ENCODE measurements at places on chromosomes 1 and 21. TPM values are rescaled to one million over a fixed set of nuclear protein-coding genes. Genes with fewer than 3 reads are reported as not detected.

- no peak overlapping the region for H3K4me3 ChIP-seq
- H3K27me3 ChIP-seq: peaks cover 2% of the 10 kb centered on the region
- no peak overlapping the region for H3K27ac ChIP-seq
- no peak for DNase-seq
- H3K36me3 ChIP-seq: no peaks in the 10 kb centered on the region
- H3K4me1 ChIP-seq: peaks cover 29% of the 10 kb centered on the region
These were observed 4.8 kb upstream of the HES5 start for GRCh38 chr1:2534687-2535441.

GRCh38 chr1:211625040-211625439, 46.1 kb upstream of the SLC30A1 start:
- no peak overlapping the region for H3K27ac ChIP-seq
- H3K27me3 ChIP-seq: no peaks in the 10 kb centered on the region
- peak; percentile 25 for DNase-seq
- no peaks in the 10 kb centered on the region for H3K36me3 ChIP-seq

GRCh38 chr1:22044690-22045420, 7.7 kb upstream of the CDC42 start:
- no peak for DNase-seq
- H3K36me3 ChIP-seq: no peaks in the 10 kb centered on the region
- peaks cover 4% of the 10 kb centered on the region for H3K4me1 ChIP-seq

DNA sequence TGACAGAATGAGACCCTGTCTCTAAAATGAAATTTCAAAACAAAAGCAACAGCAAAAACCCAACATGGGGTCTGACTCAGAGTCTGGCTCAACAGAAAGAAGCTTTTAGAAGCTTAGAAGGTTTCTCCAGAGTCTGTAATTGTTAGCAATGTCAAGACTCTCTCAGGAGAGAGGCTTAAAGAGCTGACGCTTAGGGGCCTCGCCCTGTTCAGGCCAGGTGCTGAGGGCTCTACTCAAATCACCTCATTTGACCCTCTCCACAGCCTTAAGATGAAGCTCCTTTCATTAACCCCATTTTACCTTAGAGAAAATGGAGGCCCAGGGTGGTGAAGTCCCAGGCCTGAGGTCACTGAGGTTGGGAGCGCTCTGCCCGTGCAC, 5.3 kb upstream of the KIF17 start:
- no peak for DNase-seq
- no peak overlapping the region for H3K27ac ChIP-seq
- H3K36me3 ChIP-seq: no peaks in the 10 kb centered on the region
- no peaks in the 10 kb centered on the region for H3K27me3 ChIP-seq
- no peak overlapping the region for H3K4me3 ChIP-seq
- peaks cover 2% of the 10 kb centered on the region for H3K4me1 ChIP-seq

- no peaks in the 10 kb centered on the region for H3K36me3 ChIP-seq
- H3K4me3 ChIP-seq: no peak overlapping the region
- H3K4me1 ChIP-seq: peaks cover 80% of the 10 kb centered on the region
- DNase-seq: no peak
These were observed 6.7 kb downstream of the SOX13 start for GRCh38 chr1:204079608-204079999.

DNA sequence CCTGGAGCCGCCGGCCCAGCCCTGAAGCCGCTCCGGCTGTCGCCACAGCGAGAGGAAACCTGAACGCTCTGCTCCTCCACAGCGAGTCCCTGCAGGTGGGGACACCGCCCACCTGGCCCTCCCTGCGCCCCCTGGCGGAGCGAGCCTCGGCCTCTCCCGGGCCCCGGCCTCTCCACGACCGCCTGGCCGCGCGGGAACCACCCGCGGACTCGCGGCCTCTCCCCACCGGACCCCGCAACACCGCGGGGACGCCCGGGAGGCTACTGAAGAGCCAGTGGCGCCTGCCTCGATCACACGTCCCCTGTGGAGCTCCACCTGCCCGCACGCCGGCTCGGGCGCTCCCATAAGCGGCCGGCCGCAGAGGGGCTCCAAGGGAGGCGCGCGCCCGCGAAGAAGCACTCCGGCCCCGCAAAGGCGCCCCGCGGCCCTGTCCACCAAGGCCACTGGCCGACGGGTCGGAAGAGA, 109.6 kb downstream of the KCNN3 start:
- no peaks in the 10 kb centered on the region for H3K4me1 ChIP-seq
- H3K27me3 ChIP-seq: no peaks in the 10 kb centered on the region
- H3K27ac ChIP-seq: no peak overlapping the region
- DNase-seq: peak; percentile 22
- no peaks in the 10 kb centered on the region for H3K36me3 ChIP-seq
- peak overlapping the region; percentile 39 for H3K4me3 ChIP-seq

DNA sequence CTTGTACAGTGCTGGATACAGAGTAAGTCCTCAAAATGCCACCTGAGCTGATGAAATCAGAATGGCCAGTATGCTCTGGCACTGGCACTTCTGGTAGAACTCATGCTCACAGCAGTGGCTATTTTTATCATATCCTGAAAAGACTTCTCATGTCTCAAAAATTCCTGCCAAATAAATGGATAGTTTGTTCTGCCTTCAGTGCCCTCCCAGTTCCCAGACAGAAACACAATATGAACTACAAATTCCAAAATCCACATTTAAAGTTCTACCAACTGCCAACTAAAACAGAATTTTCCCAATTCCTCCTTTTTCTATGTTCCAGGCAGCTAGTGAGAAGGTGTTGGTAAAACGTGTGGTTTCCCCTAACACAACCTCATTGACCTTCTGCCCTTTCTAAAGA, 51.4 kb upstream of the RGS1 start:
- no peak for DNase-seq
- no peaks in the 10 kb centered on the region for H3K36me3 ChIP-seq
- H3K27me3 ChIP-seq: no peaks in the 10 kb centered on the region

- no peak overlapping the region for H3K4me3 ChIP-seq
- H3K27ac ChIP-seq: peak overlapping the region; percentile 36
- H3K4me1 ChIP-seq: no peaks in the 10 kb centered on the region
- DNase-seq: no peak
- no peaks in the 10 kb centered on the region for H3K27me3 ChIP-seq
These were observed 30.8 kb upstream of the TMEM125 start for GRCh38 chr1:43238991-43239469.

- H3K36me3 ChIP-seq: no peaks in the 10 kb centered on the region
- H3K27ac ChIP-seq: no peak overlapping the region
- no peak overlapping the region for H3K4me3 ChIP-seq
These were observed 94.2 kb downstream of the AK5 start for GRCh38 chr1:77375990-77376389.

DNA sequence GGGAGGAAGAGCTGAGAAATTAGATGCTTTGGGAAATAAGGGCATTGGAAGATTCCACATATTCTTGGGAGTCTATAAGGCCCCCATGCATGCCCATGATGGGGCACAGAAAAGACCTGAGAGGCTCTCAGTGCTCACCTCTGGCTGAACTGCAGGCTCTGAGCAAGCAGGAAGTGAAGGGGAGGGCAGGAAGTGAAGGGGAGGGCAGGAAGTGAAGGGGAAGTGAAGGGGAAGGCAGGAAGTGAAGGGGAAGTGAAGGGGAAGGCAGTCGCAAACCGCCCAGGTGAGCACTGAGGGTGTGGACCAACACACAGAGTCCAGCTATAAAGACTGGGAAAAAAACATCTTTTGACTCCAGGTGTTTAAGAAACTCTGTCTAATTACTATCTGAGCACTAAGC, 3.5 kb downstream of the KRTAP10-9 start:
- H3K4me1 ChIP-seq: no peaks in the 10 kb centered on the region
- no peak overlapping the region for H3K4me3 ChIP-seq
- DNase-seq: no peak
- H3K27ac ChIP-seq: no peak overlapping the region

DNA sequence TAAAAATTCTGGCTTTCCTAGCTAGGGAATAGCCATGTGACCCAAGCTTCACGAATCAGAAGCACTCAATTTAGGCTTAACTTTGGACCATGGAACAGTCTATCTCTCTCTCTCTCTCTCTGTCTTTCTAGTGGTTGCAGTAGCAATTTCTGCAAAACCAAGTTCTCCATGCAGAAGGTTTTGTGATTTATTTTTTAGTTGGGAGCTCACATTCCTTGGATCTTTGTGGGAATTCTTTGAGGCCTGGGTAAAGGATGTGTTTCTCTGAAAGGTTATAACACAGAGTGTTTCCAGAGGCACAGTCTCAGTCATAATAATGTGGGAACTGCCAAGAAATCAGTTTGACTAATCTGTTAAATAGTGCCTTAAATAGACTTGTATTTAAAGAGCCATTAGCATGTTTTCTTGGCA, 112.3 kb upstream of the COL11A1 start:
- no peak overlapping the region for H3K4me3 ChIP-seq
- DNase-seq: no peak
- no peaks in the 10 kb centered on the region for H3K27me3 ChIP-seq
- no peaks in the 10 kb centered on the region for H3K36me3 ChIP-seq
- H3K4me1 ChIP-seq: no peaks in the 10 kb centered on the region

DNA sequence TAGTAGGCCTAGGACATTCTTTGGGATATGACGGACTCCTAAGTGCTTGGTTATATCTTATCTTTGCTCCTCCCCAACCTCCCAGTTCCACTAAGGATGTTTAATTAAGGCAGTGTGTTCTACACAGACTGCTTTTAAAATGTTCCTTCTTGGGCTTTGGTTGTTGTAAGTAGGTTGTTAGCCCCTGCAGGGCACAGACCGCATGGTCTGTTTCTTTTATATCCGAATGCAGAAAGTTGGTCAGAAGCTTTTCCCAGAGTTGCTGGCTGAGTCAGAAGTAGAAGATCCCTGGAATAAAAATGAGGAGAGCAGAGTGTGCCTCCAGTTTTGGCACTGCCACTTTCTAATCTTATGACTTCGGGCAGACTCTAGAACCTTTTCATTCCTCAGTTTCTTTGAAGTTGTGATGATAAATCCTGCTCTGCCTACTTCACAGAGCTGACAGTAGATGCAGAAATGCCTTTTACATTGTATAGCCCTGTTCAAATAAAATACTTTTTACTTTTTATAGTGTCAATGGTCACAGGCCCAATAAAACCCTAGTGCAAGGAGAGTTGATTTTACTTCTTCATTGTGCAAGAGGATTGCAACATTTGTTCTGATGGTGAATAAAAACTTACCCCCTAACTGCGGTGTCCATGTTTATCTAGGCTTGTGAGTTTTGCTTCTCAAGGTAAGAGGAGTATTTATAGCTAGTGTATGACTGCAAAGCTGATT, 18.4 kb downstream of the FMN2 start:
- no peak for DNase-seq
- no peaks in the 10 kb centered on the region for H3K27me3 ChIP-seq
- H3K36me3 ChIP-seq: no peaks in the 10 kb centered on the region
- no peak overlapping the region for H3K27ac ChIP-seq
- H3K4me3 ChIP-seq: no peak overlapping the region
- no peaks in the 10 kb centered on the region for H3K4me1 ChIP-seq

GRCh38 chr1:36965275-36966159, 68.8 kb downstream of the GRIK3 start:
- peaks cover 7% of the 10 kb centered on the region for H3K4me1 ChIP-seq
- DNase-seq: no peak
- H3K36me3 ChIP-seq: no peaks in the 10 kb centered on the region
- no peak overlapping the region for H3K4me3 ChIP-seq
- H3K27me3 ChIP-seq: no peaks in the 10 kb centered on the region
- H3K27ac ChIP-seq: no peak overlapping the region

- no peak for DNase-seq
- H3K4me1 ChIP-seq: no peaks in the 10 kb centered on the region
- no peaks in the 10 kb centered on the region for H3K27me3 ChIP-seq
- no peaks in the 10 kb centered on the region for H3K36me3 ChIP-seq
- no peak overlapping the region for H3K27ac ChIP-seq
These were observed 100.8 kb upstream of the TARDBP start for GRCh38 chr1:10911490-10912166.

- no peaks in the 10 kb centered on the region for H3K27me3 ChIP-seq
- no peaks in the 10 kb centered on the region for H3K4me1 ChIP-seq
- H3K27ac ChIP-seq: no peak overlapping the region
- no peaks in the 10 kb centered on the region for H3K36me3 ChIP-seq
- H3K4me3 ChIP-seq: no peak overlapping the region
- DNase-seq: no peak
These were observed 84.9 kb downstream of the VWA5B1 start for GRCh38 chr1:20375563-20375962.

Gene BARHL2
- not detected for total RNA-seq

Gene KRTAP11-1
- total RNA-seq: not detected

Gene TNFRSF1B
- 27.4 TPM for total RNA-seq

Gene AVPR1B
- not detected for total RNA-seq

Gene CD84
- total RNA-seq: 5.9 TPM

Gene SLC26A9
- not detected for total RNA-seq

Gene MFSD2A
- 24.3 TPM for total RNA-seq

Gene THEM5
- total RNA-seq: not detected

Gene DIO1
- total RNA-seq: not detected

Gene OR2M3
- not detected for total RNA-seq

Gene TMPRSS3
- total RNA-seq: not detected
